ENCODE measurements at places on chromosomes 2 and 18.

GRCh38 chr2:120108049-120108448, 95.2 kb downstream of the EPB41L5 start:
- DNase-seq = no peak

- no peak for DNase-seq
Measured at GRCh38 chr2:142966284-142966683, 88.8 kb downstream of the KYNU start.

DNA sequence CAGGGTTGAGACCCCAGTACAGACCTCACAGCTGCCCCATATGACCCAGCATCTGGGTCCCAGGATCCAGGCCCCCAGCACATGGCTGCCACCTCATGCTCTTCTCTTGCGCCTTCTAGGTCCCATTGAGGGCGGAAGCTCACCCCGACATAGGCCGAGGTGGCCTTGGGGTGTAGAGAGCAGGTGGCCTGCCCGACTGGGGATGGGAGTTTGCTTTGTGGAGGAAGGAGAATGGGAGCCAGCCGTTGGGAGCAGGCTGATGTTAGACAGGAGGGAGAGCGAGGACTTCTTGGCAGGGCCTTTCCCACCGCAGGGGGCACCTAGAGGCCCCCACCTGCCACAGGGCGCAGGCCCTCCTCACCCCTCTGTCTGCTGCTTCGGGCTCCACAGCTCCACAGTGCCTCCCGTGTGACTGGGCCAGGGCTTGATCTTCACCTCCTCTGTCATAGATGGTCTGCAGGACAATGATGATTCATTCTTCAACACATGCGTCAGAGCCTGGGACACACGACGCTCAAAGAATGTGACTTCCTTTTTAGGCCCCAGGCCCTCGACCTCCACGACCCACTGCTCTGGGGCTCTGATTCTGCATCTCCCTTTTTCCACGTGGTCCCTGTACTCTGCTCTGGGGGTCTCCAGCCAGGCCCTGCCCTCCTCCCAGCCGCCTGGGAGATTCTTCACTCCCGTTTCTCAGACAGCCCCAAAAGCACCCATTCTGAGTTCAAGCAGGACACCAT, 86.6 kb upstream of the ODC1 start:
- no peak for DNase-seq

DNA sequence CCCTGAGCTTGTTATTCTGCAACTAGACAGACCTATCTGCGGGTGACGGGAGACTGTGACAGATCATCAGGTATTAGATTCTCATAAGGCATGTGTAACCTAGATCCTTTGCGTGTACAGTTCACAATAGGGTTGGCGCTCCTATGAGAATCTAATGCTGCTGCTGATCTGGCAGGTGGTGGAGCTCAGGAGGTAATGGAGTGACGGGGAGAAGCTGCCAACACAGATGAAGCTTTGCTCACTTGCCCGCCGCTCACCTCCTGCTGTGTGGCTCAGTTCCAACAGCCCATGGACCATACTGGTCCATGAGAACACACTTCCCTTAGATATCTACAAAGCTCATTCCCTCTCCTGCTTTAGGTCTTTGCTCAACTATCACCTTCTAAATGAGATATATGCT, 198.2 kb upstream of the SMAD7 start:
- DNase-seq = no peak

GRCh38 chr18:10973567-10974203, 175.7 kb downstream of the PIEZO2 start:
- DNase-seq = peak; percentile 12

DNA sequence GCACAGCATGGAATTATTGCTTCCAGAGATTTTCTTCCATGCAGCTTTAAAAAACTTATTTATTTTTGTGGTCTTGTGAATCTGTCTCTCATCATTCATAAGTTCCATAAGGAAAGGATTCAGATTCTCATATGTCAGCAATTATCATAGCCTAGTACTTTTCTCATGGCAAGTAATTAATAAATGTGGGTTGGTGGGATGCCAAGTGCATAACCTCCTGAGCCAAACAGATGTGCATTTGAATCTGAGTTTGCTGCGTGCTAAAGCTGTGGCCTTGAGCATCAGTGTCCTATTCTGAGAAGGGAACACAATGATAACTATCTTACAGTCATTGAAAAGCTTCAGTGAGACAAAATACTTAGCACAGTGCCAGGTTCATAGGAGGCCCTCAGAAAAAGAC, 331.9 kb downstream of the PDE11A start:
- no peak for DNase-seq

DNA sequence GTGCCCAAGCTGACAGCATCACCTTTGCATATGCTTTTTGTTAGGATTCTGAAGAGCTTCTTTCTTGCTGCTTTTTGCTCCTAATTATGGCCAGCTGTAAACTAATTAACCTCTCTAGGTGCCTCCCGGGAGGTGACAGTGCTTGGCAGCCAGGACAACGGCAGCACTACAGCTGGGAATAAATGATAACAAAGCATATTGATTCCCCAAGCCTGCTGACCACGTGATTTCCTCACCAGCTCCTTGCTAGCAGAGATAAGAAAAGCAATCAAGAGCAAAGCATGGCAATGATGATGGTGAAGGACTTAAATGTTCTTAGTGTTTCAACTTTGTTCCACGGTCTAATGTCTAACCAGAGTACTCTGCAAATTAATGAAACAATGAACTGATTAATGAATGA, 1074.4 kb upstream of the GYPC start:
- DNase-seq = no peak

All from H54 (cell line).